Stimulated activated CD4-positive, alpha-beta T cell treated with anti-CD3 and anti-CD28 coated beads, TNF-alpha, amount 100 ng/mL, for 24 hours (primary cell): ENCODE measurements at places on chromosomes 7 and 10.

- DNase-seq: no peak
Observed at GRCh38 chr10:132066812-132067211, 1.1 kb downstream of the JAKMIP3 start.

DNA sequence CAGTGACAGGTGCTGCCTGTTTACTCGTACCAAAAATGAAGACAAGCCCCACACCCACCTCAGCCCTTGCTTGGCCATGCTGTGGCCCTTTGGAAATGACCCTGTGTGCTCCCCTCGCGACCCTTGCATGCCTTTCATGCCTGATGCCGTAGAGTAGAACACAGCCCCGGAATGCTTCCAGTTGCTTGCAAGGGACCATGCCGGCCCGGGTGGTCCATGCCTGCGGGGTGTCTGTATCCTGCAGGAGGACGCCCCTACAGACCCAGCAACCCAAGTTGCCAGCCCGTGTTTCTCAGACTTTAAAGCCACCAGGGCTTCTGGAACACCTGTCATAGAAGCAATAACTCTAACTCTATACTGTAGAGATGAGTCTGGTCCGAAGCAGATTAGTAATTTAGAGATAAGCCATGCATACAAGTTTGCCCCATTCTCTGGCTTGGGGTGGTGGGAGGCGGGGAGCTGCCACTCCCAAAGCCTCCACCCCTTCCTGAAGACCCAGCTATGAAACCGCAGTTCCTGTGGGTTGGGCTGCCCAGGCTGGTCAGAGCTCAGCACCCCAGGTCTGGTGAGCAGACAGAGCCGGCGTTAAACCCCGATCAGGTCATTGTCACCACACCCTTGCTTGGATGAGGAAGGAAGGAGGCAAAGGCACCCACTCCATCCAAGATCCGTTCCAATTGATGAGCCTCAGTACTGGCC is 143.5 kb downstream of the ADCY1 start:
- no peak for DNase-seq

DNA sequence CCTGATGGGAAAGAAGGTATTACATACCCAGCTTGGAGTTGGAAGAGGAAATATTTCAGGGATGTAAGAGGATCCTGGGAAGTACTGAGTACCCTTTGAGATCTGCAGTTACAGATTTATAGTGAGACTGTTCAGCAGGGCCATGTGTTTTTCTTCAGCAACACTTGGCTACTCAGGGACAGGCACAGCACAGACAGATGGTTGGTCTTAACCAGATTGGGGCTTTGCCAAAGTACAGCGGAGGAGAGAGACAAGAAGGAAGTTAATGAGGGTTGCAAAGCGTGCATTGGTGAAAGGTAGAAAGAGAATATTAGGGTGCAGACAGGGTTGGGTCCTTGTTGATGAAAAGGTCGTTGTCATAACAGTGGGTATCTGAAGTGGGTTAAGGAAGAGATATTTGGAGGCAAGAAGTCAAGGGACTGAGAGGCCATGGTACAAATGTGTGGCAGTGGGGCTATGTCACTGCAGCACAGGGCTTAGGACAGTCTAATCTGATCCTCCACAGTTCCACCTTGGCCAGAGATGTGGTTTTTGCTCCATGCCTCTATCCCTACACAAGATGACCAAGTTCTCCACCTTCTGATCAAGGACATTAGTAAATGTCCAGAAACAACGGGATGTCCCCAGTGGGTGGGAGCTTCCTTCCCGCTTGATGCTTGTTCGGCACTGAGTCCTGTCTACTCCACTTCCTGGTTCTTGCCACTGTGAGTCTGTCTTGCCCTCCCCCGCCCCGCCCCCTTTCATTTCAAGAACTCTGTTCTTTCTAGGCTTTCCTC is 18.9 kb upstream of the DNAJC1 start:
- DNase-seq: peak; percentile 25

- DNase-seq: no peak
Observed at GRCh38 chr10:96478355-96478754, 35.4 kb downstream of the TLL2 start.

- DNase-seq: no peak
Observed at GRCh38 chr10:94493463-94493862, 52.1 kb upstream of the HELLS start.
